NCI-H1092 treated with DMSO at 0.1 percent for 48 hours (cell line): ENCODE measurements at places on chromosomes 3 and 15.

DNA sequence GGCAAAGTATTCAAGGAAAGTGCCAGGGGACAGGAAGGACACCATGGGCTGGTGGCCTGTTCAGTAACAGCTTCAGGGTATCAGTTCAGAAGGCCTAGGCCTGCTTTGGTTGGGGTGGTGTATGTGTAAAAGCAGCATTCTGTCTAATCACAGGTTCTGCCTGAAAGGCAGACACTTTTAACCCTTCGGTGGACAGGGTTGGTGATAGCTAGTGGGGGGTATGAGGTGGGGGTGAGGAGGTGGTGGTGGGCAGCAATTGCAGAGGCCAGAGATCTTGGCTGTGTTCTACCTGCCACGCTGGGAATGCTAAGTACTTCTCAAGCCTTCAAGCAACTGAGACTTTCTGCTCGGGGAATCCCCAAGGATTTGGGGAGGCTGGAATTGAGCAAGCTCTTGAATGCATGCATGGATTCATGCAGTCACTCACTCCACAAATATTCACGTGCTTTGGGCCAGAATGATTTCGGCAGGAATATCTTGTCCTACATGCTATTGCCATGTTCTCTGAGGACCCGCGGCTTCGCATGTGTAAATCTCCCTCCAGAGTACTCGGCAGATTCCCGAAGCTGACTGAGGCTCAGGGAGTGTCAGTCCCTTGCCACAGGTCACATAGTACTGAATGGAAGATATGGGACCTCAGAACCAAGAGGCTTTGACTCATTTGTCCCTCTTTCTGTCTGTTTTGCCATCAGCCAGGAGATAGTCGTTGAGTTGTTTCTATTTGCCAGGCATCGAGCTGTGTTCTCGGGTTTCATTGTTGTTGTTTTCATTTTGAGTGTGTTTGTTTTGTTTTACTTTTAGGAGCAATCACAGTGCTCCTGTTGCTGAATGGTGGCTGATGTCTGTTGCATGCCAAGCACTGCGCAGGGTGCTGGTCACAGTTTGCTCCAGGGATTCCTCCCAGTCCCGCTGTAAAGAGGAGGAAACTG lies 65.5 kb downstream of the SMAD3 start:
- DNase-seq = no peak

DNA sequence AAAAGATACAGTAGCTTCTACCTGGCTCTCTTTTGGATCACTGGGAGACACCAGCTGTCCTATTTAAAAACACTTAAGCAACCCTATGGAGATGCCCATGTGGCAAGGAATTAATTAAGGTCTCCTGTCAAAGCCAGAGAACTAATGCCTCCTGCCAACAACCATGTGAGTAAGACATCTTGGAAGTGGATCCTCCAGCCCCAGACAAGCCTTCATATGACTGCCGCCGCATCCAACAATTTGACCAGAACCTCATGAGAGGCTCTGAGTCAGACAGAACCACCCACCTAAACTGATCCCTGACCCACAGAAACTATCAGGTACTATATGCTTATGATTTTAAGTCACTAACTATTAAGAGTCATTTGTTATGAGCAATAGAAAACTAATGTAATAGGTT lies 22.3 kb downstream of the IFT80 start:
- DNase-seq = no peak

DNA sequence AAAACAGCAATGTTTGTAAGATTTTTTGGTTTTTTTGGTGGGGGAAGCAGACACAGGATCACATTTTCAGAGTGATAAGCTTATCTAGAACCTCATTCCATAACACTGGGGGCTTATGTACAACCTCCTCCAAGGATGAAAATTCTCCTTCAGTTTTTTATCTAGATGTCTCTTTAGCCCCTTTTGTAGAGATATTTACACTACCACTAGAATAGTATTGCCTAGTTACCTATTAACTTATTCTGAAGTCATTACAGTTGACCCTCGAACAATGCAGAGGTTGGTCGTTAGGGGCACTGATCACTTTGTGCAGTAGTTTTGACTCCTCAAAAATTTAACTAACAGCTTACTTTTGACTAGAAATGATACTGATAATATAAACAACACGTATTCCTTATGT lies 32.8 kb downstream of the IFT57 start:
- no peak for DNase-seq

DNA sequence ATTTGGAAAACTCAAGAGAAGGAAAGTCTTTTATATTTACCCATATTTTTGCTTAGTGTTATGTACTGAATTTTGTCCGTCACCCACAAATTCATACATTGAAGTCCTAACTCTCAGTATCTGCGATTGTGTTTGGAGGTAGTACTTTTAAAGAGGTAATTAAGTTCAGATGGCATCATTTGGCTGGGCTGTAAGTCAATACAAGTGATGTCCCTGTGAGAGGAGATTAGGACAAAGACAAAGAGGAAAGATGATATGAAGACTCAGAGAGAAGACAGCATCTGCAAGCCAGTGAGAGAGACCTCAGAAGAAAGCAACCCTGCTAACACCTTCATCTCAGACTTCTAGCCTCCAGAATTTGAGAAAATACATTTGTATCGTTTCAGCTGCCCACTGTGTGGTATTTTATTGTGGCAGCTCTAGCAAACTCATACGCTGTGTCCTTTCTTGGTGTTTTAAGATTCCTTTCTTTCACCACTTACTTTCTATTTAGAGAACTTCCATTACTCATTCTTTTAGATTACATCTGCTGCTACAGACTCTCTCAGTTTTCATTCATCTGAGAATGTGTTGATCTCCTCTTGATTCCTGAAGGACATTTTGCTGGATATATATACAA lies 17.0 kb downstream of the LRCH3 start:
- no peak for DNase-seq

GRCh38 chr15:39581793-39582285 lies 960 bp downstream of the THBS1 start:
- DNase-seq = no peak
